Esophagus squamous epithelium (tissue), 5 donors: ENCODE measurements at places on chromosomes 5 and 9.
A peak's percentile ranks its signal among the peaks of the same experiment; 100 is the strongest.

- DNase-seq = no peak
Measured at GRCh38 chr9:95239071-95239470, 78.4 kb downstream of the FANCC start.

- DNase-seq = no peak
Measured at GRCh38 chr5:117183326-117183725, 608.7 kb upstream of the SEMA6A start.

GRCh38 chr5:133820507-133820906 lies 147.9 kb downstream of the C5orf15 start:
- no peak for DNase-seq

GRCh38 chr9:101226803-101227202 lies 158.0 kb downstream of the BAAT start:
- DNase-seq = no peak

DNA sequence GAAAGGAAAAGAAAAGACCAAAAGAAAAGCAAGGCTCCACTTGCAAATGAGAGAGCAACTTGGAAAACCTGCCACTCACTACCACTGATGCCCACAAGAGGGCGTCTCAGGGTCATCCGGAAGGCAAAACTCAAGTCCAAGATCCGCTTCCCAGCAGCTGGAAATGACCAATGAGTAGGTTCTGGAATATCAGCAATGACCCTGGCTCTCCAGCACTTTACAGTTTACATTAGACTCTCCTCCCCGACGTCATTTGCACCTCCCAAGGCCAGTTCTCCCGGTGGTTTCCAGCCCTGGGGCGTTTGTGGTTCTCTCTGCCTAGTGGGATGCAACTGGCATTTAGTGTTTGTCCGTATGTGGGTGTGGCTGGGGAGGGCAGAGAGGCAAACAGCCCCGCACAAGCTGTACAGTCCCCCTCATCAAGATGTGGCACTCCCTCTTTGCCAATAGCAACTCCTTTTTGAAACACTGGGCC lies 193.8 kb upstream of the ZNF618 start:
- DNase-seq = no peak

DNA sequence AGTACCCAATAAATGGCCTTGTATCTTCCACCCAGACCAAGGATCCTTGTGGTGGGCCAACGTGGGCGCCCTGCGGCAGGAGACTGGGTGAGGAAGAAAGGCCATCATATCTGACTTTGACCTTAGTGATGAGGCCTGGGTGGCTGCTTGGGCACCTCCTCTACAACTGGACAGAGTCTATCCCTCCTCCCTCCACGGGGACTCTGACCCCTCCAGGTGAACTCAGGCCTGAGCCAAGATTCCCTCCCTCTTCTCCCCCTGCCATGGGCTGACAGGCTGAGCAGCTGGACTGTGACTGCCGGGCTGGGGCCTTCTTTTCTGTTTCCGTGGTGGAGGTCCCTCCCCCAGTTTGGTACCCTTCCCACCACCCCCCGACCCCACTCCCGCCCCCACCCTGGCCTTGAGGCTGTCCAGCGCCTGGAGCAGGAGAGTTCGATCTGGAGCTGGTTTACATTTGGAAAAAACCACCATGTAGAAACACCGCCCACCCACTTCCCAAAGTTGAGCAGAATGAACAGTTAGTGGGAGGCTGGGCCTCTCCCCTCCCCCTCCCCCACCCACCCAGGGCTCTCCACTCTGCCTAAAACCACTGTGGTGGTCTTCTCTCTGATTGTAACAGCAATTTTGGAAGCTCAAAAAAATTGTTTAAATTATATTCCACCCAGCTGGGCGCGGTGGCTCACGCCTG lies 1.2 kb upstream of the PHYHD1 start:
- DNase-seq = no peak

DNA sequence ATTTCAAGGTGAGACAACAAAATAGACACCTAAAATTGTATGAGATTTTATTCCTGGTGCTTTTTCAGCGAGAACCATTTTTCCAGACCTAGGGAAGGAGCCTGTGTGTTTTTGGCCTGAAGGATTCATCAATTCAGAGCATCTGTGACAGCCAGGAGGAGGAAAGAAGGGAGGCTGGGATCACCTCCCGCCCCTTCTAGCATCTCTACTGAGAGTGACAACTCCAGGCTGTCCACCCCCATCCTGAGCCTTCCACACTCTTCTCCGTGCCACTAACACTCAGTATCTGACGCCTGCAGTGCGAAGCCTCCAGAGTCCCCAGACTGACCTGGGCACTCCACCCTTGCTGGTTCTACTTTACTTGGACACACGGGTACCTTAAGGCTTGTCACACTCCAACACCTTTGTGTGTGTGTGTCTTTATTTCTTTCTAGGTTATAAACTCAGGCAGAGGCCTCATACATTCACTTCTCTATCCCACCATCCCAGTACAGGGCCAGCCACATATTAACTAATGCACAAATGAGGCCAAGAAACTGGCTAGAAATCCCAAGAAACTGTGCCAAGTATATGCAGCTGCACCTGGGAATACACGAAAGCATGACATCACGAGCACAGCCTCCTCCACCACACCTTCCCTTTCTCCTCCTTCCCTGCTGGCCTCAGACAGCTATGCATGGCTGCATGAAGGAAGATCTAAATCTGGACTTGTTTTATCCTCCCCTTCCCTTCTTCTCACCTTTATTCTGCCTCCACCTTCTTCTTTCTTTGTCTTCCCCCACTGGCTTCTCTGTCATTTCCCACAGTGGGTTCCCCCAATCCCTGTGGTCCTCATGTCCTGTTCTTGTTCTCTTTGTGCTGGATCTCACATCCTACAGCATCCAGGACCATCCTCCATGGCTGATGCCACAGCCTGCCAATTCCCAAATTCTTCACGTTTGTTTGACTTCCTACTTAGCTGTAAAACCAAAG lies 16.0 kb downstream of the S1PR3 start:
- no peak for DNase-seq

GRCh38 chr5:135215617-135216470 lies 181.8 kb upstream of the PITX1 start:
- DNase-seq = no peak

DNA sequence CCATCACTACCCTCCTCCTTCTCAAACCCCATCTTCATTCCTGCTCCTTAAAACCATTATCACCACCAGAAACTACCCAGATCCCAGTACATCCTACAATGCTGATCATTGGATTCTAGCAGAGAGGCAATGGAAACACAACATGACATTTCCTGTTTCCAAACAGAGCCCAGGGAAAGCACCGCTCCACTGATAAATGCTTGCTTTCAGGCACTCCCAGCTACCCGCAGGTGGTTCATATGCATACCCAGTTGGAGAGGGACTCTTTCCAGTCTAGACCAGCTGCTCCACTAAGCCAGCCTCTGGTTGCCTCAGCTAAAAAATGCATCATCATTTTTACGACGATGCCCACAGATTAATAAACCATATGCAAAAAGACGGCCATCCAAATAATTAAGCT lies 39.2 kb upstream of the ACO1 start:
- DNase-seq = no peak

- no peak for DNase-seq
Measured at GRCh38 chr9:784202-784601, 57.3 kb upstream of the DMRT1 start.

- DNase-seq = no peak
Measured at GRCh38 chr5:113678924-113679575, 165.6 kb downstream of the YTHDC2 start.

DNA sequence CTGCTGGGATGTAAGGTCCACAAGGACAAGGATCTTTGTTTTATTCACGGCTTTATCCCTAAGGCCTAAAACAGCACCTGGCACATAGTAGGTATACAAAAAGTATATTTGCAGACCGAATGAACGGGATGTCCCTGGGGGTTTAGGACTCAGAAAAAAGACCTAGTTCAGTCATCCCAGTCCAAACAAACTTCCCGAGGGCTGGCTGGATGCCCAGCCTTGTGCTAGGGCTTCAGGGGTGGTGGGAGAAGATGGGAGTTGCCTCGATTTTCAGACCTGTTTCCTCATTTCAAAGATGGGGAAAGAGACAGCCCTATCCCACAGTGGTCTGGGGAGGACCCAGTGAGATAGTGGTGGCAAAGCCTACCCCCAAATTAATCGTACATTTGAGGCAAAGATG lies 3.0 kb upstream of the PROB1 start:
- DNase-seq = no peak

- DNase-seq = no peak
Measured at GRCh38 chr9:94929369-94929756, 202.9 kb downstream of the AOPEP start.

- no peak for DNase-seq
Measured at GRCh38 chr9:135258461-135258860, 171.0 kb downstream of the OLFM1 start.

DNA sequence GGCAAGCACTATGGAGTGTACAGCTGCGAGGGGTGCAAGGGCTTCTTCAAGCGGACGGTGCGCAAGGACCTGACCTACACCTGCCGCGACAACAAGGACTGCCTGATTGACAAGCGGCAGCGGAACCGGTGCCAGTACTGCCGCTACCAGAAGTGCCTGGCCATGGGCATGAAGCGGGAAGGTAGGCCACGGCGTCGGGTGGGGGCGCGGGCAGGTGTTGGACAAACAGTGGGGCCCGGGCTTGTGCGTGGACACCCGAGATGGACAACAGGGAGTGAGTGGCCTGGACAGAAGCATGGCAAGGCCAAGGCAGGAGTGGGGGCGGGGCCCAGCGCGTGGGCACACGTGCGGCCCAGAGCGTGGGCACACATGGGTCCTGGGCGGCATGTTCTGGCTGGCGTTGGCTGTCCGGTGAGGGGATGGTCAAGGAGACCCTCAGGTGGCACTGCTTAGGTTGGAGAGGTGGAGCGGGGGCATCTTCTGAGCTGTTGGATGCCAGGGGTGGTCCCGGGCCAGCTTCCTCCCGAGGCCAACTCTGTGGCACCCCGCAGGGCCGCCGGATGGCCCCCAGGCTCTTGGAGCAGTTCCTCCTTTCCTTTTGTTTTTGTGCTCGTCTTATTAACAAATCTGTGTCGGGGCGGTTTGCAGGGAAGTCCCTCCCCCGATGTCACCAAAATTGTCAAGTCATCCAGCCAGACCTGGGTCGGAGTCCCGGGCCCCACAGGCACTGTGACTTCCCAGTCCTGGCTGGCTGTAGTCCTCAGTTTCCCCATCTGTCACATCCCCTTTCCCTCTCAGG lies 82.9 kb downstream of the RXRA start:
- DNase-seq = no peak

GRCh38 chr5:175813943-175814630 lies 57.3 kb upstream of the CPLX2 start:
- no peak for DNase-seq

DNA sequence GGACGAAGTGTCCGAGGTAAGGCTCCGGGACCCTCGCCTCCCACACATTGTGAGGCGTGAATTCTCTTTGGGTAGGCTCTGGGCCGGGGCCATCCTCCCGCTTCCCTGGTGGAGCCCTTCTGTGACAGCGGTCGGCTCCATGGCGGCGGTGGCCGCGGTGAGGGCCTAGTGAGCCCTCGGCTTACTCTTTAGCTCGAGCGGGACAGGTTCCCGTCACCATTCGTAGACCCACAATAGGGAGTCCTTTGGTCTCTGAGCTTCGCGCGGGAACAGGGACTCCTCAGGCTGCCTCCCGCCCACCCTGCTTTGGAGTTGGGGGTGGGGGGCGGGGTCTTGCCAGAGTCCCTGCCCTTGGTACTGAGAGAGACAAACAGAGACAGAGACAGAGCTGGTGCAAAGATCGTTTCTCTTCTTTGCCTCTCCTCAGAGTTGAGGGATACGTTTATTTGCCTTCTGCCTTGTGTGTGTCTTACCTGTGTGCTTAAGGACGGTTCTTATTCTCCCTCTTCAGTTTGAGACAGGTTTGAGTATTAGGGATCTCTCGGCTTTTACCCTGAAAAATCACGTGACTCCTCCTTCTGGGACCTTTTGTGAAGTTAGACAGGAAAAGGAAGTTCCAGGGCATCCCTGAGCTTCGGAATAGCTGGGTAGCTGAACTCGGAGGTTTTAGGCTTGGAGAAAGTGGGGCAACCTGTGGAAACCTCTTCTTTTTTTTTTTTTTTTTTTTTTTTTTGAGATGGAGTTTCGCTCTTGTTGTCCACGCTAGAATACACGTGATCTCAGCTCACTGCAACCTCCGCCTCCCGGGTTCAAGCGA lies 833 bp downstream of the ANKHD1 start:
- peak; percentile 23 for DNase-seq

DNA sequence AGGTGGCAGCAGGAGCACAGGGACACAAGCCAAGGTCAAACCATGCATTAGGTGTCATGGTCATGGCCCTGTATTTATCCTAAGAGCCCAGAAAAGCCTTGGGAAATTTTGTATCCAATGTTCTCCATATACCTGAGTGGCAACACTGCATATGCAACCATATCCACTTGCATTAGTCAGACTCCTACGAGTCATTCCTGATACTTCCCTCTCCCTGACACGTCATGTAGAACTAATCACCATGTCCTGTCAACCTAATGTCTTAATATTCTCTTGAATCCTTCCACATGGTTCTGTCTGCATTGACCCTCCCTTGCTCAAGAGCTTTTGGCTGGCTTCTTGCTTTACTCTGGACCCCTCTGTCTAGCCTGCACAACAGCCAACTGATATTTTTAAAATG lies 9.4 kb downstream of the SCGB3A2 start:
- DNase-seq = no peak

- DNase-seq = no peak
Measured at GRCh38 chr9:127067603-127068220, 54.7 kb downstream of the ANGPTL2 start.

DNA sequence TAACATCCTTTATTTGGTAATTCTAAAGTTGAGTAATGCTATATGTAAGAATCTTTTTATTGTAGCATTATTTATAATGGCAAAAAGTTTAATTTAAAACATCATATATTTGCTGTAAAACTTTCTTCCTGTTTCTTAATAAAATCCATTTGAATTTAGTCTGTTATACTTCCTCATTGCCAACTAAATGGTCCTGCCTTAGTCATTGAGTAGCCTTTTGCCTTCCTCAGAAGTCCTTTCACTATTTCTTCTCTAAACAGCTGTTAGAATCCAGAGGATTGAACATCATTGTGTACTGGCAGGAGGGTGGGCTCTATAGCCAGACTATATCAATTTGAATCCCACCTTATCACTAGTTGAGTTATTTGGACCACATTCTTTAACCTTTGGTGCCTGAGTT lies 11.0 kb downstream of the SLC44A1 start:
- no peak for DNase-seq

DNA sequence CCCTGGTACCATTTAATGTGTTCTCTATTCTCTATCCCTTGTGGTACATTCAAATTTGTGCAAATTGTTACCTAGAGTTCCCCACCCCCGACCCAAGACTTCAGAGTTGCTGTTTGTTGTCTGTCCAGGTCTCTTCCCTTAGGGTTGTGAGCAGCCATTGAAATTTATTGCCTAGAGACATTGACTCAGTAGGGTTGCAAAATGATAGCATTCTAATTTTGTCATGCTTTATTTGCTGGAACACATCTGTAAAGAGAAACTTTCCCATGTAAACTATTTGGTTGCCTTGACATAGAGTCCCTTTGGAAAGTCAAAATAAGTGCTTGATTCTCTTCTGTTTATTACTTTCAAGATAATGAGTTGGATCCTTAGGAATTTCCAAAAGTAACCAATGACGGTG lies 91.7 kb upstream of the KLF9 start:
- no peak for DNase-seq

GRCh38 chr9:35666045-35666444 lies 1.1 kb upstream of the ARHGEF39 start:
- DNase-seq = no peak
